ENCODE measurements at places on chromosomes 6 and 20. TPM values are rescaled to one million over a fixed set of nuclear protein-coding genes. Genes with fewer than 3 reads are reported as not detected.

GRCh38 chr20:56429502-56429901 lies 17.4 kb downstream of the CASS4 start:
- no peaks in the 10 kb centered on the region for H3K36me3 ChIP-seq
- H3K4me1 ChIP-seq: no peaks in the 10 kb centered on the region
- DNase-seq: no peak
- no peaks in the 10 kb centered on the region for H3K27me3 ChIP-seq
- no peak overlapping the region for H3K27ac ChIP-seq
- no peak overlapping the region for H3K4me3 ChIP-seq

DNA sequence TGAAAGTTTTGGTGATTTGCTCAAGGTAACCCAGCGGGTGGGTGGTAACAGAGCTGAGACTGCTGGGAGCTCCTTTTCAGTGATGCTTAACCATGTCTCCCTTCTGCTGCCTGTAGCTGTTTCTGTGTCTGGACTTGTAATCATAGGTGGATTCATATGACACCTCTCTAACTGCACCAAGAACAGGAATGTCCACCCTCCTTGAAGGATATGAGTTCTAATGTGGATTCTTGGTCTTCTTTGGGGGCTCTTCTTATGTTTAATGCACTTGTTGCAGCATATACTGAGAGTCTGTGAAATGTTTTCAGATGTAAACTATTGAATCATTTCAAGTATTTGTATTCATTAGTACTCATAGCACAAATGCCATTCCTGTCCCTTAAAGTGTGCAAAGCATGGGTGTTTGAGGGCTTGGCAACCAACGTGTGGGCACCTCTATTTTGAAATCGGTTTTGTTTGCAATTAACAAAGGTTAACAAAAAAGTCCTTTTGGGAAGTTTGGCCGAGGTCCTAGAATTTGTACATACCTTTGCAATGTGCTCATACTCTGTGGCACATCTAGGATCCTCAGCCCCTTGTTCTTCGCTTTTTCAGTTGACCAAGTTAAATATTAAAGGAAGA lies 138.0 kb downstream of the SOX4 start:
- no peaks in the 10 kb centered on the region for H3K27me3 ChIP-seq
- no peaks in the 10 kb centered on the region for H3K36me3 ChIP-seq
- no peak for DNase-seq

DNA sequence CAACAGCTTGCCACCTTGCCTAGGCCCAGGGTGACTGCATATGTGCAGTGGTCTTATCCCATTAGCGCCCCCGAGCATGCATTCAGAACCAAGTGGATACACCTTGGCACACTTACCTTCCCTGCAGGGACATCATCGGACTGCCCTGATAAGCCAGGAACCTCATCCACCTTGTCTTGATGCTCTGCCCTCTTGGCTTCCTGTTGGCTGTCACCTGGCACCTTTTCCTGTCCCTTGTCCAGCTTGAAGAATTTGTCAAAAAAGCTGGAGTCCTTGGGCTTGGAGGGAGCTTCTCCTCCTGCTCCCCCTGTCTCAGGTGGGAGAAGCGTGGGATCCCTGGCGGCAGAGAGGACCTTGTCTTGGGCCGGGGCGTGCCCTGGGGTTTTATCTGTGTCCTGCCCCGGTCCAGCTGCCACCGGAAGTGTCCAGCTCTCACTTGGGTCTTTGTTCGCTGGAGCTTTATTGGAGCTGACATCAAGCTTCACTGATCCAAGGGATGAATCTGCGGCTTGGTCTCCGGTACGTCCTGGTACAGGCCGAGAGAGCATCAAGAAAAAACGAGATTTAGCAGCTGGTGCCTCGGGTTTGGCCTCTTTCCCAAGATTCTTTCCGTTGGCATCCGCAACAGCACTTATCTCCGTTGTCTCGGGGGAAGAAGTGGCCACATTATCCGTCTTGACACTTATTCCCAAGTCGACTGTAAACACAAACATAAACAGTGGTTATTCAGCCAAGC lies 42.0 kb downstream of the BCAS1 start:
- no peaks in the 10 kb centered on the region for H3K36me3 ChIP-seq
- H3K27ac ChIP-seq: no peak overlapping the region
- no peak for DNase-seq
- H3K4me1 ChIP-seq: no peaks in the 10 kb centered on the region
- H3K27me3 ChIP-seq: no peaks in the 10 kb centered on the region

DNA sequence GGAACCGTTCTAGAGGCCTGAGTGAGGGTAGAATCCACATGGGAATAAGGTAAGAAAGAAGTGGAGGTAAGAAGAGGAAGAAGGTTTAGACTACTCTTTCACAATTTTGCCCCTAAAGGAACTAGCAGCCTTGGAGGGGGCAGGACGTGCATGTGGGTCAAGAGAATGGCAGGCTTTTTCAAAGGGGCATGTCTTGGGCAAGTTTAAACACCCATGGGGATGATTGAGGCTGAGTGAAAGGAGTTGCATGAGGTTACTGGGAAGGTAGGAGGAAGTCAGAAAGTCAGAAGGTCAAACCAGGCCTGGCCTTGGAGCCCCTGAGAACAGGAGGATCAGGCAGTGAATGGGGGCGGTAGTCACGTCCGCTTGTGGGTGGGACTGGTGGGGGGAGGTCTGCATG lies 10.2 kb downstream of the ADA start:
- no peak overlapping the region for H3K27ac ChIP-seq
- no peak for DNase-seq
- no peak overlapping the region for H3K4me3 ChIP-seq
- no peaks in the 10 kb centered on the region for H3K36me3 ChIP-seq

GRCh38 chr6:31157513-31158139 lies at the start of gene CCHCR1:
Gene CCHCR1, minus strand, starts transcription at chr6:31157802. Its CDS starts 202 bp downstream, at chr6:31157600.
- peak within 1 kb of the TSS; percentile 75 for H3K27ac ChIP-seq
- no peaks in the 10 kb centered on the region for H3K27me3 ChIP-seq
- no peak for DNase-seq
- no peaks in the 10 kb centered on the region for H3K36me3 ChIP-seq
- H3K4me1 ChIP-seq: peaks cover 7% of the 10 kb centered on the region

DNA sequence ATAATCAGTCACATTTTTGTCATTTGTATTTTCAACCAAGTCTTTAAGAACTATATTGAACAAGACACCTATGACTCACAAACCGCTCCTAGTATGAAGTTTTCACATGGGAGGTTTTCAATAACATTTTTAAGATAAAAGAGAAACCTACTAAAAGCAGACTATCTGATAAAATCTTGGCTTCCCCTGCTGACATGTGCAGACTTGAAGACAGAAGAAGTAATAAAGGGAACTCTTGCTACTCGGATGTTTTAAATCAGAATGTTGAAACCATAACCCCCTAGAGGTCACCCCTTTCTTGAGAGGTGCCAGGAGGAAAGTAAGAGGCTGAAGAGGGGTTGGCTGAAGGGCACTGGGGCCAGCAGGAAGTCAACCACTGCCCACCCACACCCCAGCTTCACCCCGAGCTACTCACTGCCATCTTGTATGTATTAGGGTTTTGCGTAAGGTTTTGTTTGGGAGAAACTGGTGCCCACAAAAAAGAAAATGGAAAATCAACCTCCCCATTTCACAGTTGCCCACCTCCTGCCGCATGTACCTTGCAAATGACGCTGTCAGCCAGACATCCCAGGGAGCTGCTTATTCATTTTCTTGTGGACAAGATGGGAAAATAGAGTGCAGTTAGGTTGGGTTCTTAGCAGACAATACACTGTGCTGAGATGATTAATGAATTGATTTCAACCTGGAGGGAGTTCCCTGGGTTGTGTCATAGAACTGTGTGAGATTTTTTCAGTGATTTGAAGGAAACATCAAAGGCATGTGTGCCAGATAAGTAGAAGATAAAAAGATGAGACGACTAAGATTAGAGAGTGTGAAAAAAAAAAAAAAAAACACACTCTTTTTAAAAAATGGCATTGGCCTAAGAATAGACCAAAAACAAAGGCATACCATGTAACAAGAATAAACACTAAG lies 83.2 kb upstream of the TAB2 start:
- H3K36me3 ChIP-seq: no peaks in the 10 kb centered on the region
- no peaks in the 10 kb centered on the region for H3K27me3 ChIP-seq

UBE2C gene
- polyA plus RNA-seq: 2.6 TPM

SLC35D3 gene
- polyA plus RNA-seq: 0.02 TPM

SNX9 gene
- 31.2 TPM for polyA plus RNA-seq

RBM24 gene
- 1.2 TPM for polyA plus RNA-seq

KCNK15 gene
- 1.7 TPM for polyA plus RNA-seq

Measured in ovary (tissue), 10 donors.